Kidney tubule cell (primary cell): ENCODE measurements at places on chromosomes 2 and 18.

GRCh38 chr2:219918944-219919343 is 291.5 kb downstream of the SLC4A3 start:
- DNase-seq = no peak

GRCh38 chr18:49666045-49666775 is 104.4 kb downstream of the LIPG start:
- peak; percentile 20 for DNase-seq

GRCh38 chr18:63187791-63188460 is 131.6 kb downstream of the BCL2 start:
- DNase-seq = no peak

DNA sequence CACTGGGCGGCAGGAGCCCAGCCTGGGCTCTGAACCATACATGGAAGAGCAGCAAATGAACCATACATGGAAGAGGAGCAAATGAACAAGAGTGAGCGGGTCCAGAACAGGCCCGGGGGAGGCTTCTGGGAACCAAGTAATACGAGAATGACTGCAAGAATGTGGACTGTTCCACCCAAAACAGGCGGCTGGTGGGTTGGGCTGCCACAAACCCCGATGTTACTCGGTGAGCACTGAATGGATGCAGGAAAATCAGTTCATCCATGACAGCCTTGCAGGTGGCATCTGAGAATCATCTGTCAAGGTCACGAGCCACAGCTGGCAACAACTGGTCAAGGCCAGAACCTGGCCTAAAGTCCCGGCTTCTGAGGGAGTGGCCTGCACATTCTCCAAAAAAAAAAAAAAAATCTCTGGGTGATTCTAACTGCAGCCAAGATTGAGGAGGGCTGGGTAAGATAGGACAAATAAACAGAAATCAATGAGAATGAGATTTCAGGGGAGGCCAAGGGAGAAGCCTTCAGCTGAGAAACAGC is 106.1 kb downstream of the ZNF516 start:
- no peak for DNase-seq

DNA sequence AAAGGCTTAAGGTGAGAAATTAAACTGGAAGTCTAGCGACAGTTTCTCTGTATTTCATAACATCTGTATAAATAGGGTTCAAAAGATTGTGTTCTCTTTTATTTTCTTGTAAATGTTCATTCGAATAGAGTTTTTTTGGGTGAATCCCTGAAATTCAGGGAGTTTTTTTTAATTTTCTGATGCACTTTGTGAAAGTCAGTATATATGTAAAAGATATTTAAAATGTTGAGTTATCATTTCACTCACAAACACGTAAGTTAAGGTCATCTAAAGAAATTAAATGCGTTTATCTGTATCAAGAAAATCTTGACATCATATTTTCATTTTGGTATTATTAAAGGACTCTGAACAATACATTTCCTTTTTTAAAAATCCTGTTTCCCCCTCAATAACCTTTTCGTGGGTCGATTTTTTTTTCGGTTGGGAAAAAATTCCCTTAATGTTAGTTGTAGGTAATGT is 3.4 kb downstream of the SP9 start:
- no peak for DNase-seq

- DNase-seq = peak; percentile 79
Measured at GRCh38 chr2:19255481-19255880, 102.9 kb downstream of the OSR1 start.

DNA sequence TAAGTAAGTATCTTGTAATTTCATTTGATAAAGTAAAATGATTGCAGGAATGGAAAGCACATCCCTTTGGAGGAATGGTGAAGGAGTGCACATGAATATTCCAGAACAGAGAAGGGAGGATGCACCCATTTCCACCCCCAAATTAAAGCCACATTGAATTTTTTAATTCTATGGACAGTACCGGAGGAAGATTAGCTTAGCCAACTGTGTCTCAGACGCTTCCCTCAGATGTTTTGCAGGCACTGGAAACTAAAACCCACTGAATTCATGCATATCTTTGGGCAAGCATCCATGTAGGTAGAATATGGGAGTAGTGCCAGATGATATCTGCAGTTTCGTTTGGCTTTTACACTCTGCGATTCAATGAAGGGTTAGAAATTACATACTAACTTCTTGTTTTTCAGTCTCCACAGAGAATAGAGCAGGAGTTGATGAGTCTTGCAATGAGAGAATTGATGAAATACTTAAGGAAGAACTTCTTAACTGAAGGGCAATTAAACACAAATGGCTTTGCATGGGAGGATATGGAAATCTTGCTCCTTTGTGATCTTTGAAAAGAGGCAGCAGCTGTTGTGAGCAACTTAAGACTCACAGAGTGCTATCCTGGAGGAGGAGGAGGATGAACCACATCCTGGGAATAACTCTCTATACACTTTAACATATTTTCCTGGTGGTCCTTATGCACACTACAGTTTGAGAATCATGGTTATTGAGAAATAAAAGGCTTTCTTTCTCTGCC is 71.7 kb upstream of the MYO3B start:
- DNase-seq = no peak
